ENCODE measurements at places on chromosomes 5 and 9. TPM values are rescaled to one million over a fixed set of nuclear protein-coding genes. Genes with fewer than 3 reads are reported as not detected.
A peak's percentile ranks its signal among the peaks of the same experiment; 100 is the strongest.

The TMEM232 gene
- total RNA-seq, result 10.5 TPM

The ZNF366 gene
- total RNA-seq, result 2.7 TPM

The TMEM141 gene
- total RNA-seq, result 177 TPM

The HSPB3 gene
- total RNA-seq, result not detected

GRCh38 chr5:155389498-155389897, 375.9 kb downstream of the KIF4B start:
- H3K27me3 ChIP-seq, result no peaks in the 10 kb centered on the region
- no peak overlapping the region for H3K4me3 ChIP-seq
- no peaks in the 10 kb centered on the region for H3K36me3 ChIP-seq
- DNase-seq, result no peak
- no peaks in the 10 kb centered on the region for H3K4me1 ChIP-seq
- no peak overlapping the region for H3K27ac ChIP-seq

GRCh38 chr5:94705427-94705826, 87.0 kb downstream of the SLF1 start:
- DNase-seq, result no peak
- H3K27ac ChIP-seq, result no peak overlapping the region
- H3K4me3 ChIP-seq, result no peak overlapping the region
- no peaks in the 10 kb centered on the region for H3K36me3 ChIP-seq
- no peaks in the 10 kb centered on the region for H3K27me3 ChIP-seq

- H3K4me1 ChIP-seq, result no peaks in the 10 kb centered on the region
- no peaks in the 10 kb centered on the region for H3K27me3 ChIP-seq
- no peak for DNase-seq
Observed at GRCh38 chr5:142474431-142475094, 149.7 kb upstream of the SPRY4 start.

DNA sequence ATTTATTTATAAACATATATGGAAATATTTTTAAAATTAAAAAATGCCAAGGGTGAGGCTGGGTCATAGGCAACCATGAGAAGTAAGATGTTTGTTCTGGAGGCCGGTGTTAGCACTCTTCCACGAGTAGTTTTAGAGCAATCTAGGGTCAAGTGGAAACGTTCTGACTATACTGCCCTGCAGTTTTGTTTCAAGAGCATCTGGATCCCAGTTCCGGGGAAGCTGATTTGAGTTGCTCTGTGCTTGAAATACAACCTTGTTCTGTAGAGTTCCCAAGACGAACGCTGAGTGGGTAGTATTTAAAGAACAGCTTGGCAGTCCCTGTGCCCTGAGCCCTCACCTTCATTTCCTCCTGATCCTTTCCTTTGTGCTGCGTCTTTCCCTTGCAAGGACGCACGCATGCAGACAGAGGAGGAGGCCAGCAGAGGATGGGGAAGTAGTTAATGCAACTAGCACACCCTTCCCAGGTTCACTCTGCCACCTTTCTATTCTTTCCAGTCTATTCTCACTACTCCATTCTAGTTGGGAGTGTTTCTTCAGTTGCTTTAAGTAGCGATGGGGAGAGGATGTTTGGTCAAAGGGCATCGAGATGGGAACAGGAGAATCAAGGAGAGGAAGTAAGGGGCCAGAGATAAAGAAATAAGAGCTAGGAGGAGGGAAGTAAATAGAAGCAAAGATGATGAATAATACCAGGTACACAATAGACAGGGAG, 68.3 kb upstream of the ZSWIM6 start:
- H3K36me3 ChIP-seq, result no peaks in the 10 kb centered on the region
- no peaks in the 10 kb centered on the region for H3K4me1 ChIP-seq
- H3K27me3 ChIP-seq, result no peaks in the 10 kb centered on the region
- H3K4me3 ChIP-seq, result no peak overlapping the region
- peak; percentile 46 for DNase-seq

DNA sequence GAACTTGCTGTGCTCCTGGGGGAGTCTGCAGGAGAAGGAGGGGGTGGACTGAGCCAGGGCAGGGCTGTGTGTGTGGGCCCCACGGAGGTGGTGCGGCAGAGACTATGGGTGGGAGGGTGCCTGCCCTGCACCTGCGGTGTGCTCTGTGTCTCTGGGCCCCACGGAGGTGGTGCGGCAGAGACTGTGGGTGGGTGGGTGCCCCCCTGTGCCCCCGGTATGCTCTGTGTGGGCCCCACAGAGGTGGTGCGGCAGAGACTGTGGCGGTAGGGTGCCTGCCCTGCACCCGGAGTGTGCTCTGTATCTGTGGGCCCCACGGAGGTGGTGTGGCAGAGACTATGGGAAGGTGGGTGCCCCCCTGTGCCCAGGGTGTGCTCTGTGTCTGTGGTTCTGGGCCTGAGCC, 103.7 kb downstream of the EHMT1 start:
- no peaks in the 10 kb centered on the region for H3K27me3 ChIP-seq
- no peak overlapping the region for H3K27ac ChIP-seq
- no peak overlapping the region for H3K4me3 ChIP-seq
- no peak for DNase-seq
- H3K4me1 ChIP-seq, result peaks cover 26% of the 10 kb centered on the region
- H3K36me3 ChIP-seq, result peaks cover 10% of the 10 kb centered on the region

- no peak for DNase-seq
- H3K27me3 ChIP-seq, result no peaks in the 10 kb centered on the region
- H3K4me3 ChIP-seq, result no peak overlapping the region
- H3K4me1 ChIP-seq, result peaks cover 27% of the 10 kb centered on the region
- H3K36me3 ChIP-seq, result no peaks in the 10 kb centered on the region
Observed at GRCh38 chr9:69299826-69300225, 25.2 kb upstream of the ENTREP1 start.
